ENCODE measurements at places on chromosomes 6 and 20. TPM values are rescaled to one million over a fixed set of nuclear protein-coding genes. Genes with fewer than 3 reads are reported as not detected.

The MYT1 gene
- total RNA-seq: 0.08 TPM

The KCNK5 gene
- 1.1 TPM for total RNA-seq

The GNAS-AS1 gene
- total RNA-seq: not detected

The SPEF1 gene
- 1.9 TPM for total RNA-seq

The FOXP4 gene
- total RNA-seq: 28.7 TPM

The BIRC7 gene
- total RNA-seq: 0.99 TPM

The GDAP1L1 gene
- not detected for total RNA-seq

The BPIFB4 gene
- not detected for total RNA-seq

The PTGIS gene
- total RNA-seq: not detected

The GSTA2 gene
- not detected for total RNA-seq

The IMPG1 gene
- total RNA-seq: not detected

The TINAG gene
- total RNA-seq: not detected

The CLVS2 gene
- total RNA-seq: 0.08 TPM

The ENPP3 gene
- total RNA-seq: not detected

The TPD52L1 gene
- 44.1 TPM for total RNA-seq

The PTCHD4 gene
- not detected for total RNA-seq

The FNDC1 gene
- not detected for total RNA-seq

The MAP7 gene
- total RNA-seq: 22.2 TPM

The DLK2 gene
- total RNA-seq: 7.8 TPM

The KIF13A gene
- 21.9 TPM for total RNA-seq

The COMMD7 gene
- 59.3 TPM for total RNA-seq

The BFSP1 gene
- total RNA-seq: 4.7 TPM

The RNF182 gene
- 3.1 TPM for total RNA-seq

The HCK gene
- total RNA-seq: 0.14 TPM

The L3MBTL1 gene
- total RNA-seq: 1.5 TPM

The CLIC1 gene
- 509 TPM for total RNA-seq

The BTBD3 gene
- 12.2 TPM for total RNA-seq

The EDEM2 gene
- 53.1 TPM for total RNA-seq

The DEFB116 gene
- total RNA-seq: not detected

The FOXA2 gene
- total RNA-seq: 13.0 TPM

The CST1 gene
- total RNA-seq: 1.5 TPM

The SSTR4 gene
- total RNA-seq: 0.17 TPM

Measured in A549 treated with ZK216348 at 1 μM for 4 hours (cell line).